Fibroblast of the aortic adventitia (primary cell): ENCODE measurements at places on chromosomes 3 and 15.

GRCh38 chr3:132854856-132855535, 132.8 kb upstream of the NPHP3 start:
- no peak for DNase-seq

DNA sequence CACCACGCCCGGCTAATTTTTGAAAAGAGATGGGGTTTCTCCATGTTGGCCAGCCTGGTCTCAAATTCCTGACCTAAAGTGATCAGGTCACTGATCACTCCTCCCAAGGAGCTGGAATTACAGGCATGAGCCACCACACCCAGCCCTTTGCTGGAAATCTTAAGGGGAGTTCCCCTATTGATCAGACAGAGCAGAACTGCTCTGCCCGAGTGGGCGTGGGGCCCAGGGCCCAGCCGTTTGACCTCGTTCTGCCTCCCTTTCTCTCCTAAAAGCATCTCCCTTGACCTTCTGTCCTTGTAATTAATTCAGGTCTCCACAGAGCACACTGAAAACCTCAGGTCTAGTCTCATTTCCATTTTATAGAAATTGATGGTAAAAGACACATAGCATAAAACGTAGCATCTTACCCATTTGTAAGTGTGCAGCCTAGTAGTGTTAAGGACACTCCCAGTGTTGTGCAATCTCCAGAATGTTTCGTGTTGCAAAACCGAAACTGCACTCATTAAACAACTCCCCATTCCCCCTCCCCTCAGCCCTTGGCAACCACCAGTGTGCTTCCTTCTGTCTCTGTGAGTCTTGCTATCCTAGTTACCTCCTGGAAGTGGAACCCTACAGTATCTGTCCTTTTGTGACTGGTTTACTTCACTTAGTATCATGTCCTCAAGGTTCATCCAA, 89.3 kb downstream of the SLCO3A1 start:
- peak; percentile 95 for DNase-seq

- DNase-seq: no peak
These were observed 146.9 kb upstream of the PTPRG start for GRCh38 chr3:61414456-61414855.

DNA sequence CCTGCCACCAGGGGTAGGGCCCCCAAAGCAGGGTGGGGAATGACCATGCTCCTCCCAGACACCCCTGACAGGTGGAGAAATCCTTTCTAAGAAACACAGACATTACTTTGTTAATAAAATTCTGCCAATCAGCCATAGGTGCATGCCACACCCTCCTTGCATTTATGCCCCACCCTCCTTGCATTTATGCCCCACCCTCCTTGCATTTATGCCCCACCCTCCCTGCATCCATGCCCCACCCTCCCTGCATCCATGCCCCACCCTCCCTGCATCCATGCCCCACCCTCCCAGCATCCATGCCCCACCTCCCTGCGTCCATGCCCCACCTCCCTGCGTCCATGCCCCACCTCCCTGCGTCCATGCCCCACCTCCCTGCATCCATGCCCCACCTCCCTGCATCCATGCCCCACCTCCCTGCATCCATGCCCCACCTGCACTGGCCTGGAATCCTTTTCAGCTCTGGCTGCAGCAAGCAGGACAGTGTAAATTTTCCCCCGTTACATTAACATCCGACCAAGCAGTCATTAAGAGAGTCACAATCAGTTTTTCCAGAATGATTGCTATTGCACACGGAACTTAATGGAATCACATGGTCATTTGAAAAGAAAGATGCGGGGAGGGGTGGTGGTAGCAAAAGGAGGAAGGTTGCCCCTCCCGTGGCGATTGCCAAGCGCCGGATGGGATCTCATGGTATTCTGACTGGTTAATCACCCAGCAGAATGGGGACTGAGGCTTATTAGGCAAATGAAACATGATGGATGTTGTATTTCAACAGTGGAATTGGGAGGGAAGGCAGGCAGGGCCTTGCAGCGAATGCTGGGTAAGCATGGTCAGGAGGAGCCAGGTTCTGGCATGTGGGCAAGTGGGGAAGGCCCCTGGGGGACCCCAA, 91.2 kb downstream of the TLE3 start:
- no peak for DNase-seq

DNA sequence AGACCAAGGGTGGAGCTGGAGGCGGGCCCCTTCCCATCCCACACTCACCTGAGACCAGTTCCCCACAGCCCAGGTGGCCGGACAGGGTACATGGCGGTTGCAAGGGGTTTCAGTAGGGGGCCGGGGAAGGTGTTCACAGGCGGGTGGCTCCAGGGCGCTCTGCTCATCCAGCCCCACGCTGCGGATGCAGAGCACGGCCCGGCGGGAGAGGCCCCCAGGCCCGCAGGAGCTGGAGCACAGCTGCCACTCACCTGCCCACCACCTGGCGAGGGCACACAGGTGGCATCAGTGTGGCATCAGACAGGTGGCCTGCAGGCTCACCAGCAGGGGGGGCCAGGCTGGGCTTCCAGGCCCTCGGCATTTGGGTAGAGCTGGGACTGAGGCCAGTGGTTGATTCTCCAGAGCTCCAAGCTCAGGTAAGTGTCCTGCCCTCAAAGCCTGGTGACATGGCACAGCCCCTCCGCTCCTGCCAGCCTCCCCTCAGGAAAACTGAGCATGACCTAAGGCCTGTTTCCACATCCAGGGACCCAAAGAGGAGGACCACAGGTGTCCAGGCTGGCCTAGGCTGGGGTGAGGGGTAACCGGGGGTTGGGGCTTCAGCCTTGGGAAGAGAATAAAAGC, 43.8 kb downstream of the ADAMTS7 start:
- DNase-seq: no peak
